ENCODE measurements at places on chromosomes 11 and 22.

- no peak for DNase-seq
Observed at GRCh38 chr11:103773537-103773936, 262.9 kb upstream of the DDI1 start.

- no peak for DNase-seq
Observed at GRCh38 chr11:76073724-76074123, 132.6 kb downstream of the WNT11 start.

DNA sequence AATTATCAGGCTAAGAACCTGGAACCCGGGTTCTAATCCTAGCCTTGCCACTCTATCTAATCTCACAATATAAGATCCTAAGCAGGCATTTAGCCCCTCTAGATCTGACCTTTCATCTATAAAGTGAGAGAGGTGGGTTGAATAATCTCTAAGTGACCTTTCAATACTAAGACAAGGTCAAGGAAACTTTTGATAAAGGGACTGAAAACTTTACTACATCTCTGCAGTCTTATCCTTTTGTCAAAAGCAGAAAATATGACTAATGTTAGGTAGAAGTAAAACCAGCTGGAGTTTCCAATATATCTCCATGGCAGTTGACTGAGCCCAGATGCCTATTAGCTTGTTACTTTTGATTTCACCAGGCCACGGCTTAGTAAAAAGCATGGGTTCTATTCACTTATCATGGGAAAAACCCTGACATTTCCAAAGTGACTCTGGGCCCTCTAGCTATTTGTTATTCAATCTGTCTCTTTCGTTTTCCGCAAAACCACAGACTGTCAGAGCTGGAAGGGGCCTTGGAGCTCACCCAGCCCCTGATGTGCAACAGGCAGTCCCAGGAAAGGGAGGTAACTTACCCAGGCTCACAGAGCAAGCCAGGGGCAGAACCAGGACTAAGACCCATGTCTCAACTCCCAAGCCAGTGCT is 75.8 kb downstream of the RAB30 start:
- DNase-seq = no peak

GRCh38 chr11:58525037-58525614 is 17.2 kb upstream of the OR5B21 start:
- peak; percentile 11 for DNase-seq

DNA sequence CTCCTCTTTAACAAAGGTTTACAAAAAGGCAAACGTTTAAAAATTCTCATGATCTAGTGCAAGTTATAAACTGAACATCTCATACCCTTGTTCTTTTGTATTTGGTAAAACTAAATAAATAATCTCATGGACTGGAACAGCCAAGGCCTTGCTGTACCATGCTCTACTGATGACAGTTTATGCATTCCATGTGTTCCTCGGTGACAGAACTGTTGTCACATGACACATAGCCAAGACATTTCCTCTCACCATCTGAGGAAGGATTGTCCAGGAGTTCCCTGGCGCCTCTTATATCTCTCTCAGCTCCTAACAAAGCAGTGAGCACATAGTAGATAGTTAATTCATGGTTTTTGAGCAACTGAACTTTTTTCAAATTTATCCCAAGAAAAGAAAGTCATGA is 12.6 kb downstream of the CCDC83 start:
- no peak for DNase-seq

- DNase-seq = no peak
Observed at GRCh38 chr11:107018902-107019493, 722 bp upstream of the GUCY1A2 start.

- DNase-seq = no peak
Observed at GRCh38 chr11:8288166-8288772, 24.6 kb upstream of the LMO1 start.

DNA sequence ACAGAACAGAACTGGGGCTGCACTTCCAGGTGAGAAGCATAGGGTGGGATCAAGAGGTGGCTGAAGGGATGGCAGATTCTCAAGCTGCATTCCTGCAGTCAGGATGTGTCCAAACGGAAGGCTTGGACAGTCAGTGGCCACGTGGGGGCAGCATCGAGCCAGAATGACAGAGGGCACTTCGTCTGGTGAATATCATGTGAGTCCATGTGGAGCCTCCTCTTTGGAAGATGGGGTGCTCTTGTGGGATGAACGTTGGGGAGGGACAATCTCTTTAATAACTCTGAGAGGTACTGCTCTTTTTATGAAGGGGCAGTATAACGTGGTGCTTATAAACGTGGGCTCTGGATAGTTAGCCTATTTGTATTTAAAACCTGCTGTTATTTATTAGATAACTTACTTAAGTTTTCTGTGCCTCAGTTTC is 154.9 kb upstream of the NAV2 start:
- peak; percentile 67 for DNase-seq

GRCh38 chr11:84607975-84608836 is 1018.9 kb downstream of the DLG2 start:
- DNase-seq = peak; percentile 65

DNA sequence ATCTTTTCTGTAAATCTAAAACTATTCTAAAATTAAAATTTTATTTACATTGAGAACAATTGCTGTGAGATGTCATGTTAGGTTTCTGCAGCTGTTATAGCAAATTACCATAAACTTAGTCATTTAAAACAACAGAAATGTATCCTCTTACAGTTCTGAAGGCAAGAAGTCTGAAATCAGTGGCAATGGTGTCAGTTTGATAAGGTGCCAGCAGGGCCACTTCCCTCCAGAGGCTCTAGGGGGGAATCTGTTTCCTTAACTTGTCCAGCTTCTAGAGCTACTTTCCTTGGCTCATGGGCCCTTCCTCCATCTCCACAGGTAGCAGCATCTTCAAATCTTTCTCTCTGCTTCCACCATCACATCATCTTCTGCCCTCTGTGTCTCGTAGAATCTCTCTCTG is 23.0 kb downstream of the MOGAT2 start:
- DNase-seq = no peak

DNA sequence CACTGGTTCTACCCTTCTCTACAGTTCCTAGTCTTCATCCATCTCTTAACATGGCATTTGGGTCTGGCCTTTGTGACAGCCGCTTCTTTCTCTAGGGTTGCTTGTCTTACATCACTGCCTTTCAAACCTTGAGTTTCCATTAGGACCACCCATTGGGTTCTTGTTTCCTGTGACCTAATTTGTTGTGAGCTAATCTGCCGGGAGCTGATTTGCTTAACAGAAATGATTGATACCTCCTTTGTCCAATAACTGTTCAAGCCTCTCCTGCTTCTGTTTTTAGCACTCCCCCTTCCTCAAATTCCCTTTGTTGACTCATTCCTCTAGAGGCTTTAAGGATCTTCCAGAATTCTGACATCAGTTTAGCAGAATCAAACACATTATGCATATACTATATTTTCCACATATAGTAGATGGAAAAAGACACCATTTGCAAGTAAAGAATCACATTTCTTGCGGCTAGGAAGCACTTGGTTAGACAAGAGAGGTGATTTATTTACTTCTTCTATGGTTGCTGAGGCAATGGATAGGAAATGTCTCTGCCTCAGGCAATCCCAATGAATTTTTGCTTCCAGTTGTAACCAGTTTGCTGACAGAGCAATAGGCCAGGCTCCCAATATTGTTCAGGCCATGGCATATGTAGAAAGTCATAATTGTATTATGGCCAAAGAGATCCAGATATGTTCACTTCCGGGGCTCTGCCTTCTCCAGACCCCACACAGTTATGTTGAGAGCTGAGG is 130.7 kb downstream of the SNX19 start:
- no peak for DNase-seq

GRCh38 chr11:117232092-117232878 is at the start of gene RNF214:
Gene RNF214 (plus strand): TSS chr11:117232671. CDS start chr11:117234273, 1,602 bp downstream.
- peak; percentile 85 for DNase-seq

GRCh38 chr11:134139873-134140331 is 71.0 kb downstream of the JAM3 start:
- peak; percentile 89 for DNase-seq

- no peak for DNase-seq
Observed at GRCh38 chr11:12628314-12628713, 45.9 kb upstream of the TEAD1 start.

- DNase-seq = no peak
Observed at GRCh38 chr11:10328314-10329098, 23.6 kb downstream of the ADM start.

GRCh38 chr11:23769214-23769613 is 727.6 kb upstream of the LUZP2 start:
- DNase-seq = no peak

DNA sequence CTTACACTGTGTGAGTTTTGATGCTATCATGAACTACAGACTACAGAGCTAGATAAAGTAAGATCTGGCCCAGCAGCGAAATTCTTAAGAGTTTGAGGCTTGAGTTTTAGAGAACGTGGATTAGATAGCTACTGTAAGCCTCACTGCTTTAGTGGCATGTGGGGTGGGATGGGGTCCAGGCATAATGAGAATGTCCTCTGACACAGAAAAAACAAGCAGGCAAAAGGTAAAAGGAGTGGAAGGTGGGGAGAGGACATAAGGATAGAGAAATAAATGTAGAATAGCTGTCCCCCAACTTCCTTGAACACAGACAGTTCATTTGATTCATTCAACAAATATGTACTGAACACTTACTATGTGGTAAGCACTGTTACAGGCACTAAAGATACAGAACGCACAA is 324.5 kb upstream of the PITPNB start:
- DNase-seq = no peak

- DNase-seq = no peak
Observed at GRCh38 chr11:69868006-69868810, 49.0 kb upstream of the FGF3 start.

GRCh38 chr11:11461473-11461872 is 108.4 kb upstream of the CSNK2A3 start:
- no peak for DNase-seq

DNA sequence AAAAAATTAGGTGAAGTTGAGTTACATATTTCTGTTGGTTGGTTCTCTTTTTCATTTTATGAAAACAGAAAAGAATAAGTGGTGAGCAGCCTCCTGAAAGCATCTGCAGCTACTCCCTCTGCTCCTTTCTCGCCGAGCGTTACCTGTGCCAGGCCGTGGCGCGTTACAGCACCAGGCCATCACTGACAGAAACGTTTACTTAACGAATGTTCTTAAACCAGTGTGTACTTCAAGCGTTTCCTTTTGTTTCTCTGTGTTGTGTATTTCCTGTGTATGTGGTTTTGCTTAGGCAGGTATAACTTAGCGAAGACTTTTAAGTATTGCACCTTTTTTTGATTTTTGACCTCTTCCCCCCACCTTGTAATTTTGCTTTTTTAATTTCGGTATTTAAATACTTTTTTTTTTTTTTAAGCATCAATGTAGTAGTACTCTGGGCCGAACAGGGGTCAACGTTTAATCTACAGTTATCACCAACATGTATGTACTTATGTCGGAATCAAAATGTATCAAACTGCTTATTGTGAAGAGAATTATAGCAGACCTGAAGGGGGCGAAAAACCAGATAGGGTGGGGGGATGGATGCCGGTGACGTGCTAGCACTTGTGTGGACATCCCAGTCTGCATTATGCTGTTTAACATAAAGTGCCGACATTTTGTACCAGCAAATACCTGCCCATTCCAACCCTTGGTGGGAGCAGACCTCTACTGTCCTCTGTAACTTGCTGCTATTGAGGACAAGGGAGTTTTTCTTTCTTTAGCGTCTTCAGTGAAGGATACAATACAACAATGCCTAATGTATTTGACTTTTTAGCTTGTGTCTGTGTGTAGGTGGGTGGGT is 21.6 kb upstream of the ADSL start:
- no peak for DNase-seq

DNA sequence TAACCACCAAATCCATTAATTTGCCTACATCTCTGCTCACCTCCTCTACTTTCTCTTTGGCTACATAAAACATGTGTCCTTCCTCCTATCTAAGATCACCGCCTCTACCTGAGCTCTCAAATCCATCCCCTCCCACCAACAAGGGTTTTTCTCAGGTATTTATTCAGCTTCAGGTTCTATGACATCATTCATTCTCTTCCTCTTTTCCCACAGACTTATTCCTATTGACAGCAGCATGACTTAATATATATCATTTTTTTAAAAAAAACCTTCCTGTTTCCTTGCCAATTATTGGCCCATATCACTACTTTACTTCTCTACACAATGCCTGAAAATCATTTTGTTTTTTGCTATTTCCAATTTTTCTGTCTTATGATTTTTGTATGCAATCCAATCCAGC is 4.4 kb downstream of the CASP12 start:
- DNase-seq = no peak

Measured in putamen (tissue), 1 donor.